ENCODE measurements at places on chromosomes 4 and X. TPM values are rescaled to one million over a fixed set of nuclear protein-coding genes. Genes with fewer than 3 reads are reported as not detected.

DNA sequence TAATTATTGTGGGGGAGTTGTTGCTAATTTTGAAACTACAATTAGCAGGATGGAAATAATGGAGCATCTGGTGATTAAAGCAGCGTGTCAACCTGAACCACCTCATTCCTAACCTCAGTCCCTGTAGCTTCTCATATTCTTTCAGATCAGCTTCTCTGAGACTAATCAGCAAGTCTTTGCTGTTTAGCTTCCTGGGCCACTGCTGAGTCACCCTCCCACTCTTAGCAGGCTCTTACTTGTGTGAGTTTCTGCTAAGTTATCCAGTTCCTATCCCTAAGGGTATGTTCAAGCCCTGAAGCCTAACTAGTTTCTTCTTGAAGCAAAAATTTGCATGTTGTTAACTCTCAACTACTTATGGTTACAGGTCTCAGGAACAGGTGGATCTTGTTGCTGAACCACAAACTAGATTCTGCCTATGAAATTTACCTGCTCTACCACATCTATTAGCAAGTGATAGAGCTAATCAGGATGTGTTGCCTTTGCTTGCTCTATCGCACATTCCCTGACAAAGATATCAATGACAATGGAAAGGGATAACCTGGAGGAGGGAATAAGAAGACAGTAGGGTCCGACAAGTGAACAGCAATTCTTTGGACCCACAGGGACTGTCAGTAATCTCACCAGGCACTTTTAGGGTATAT is 134.2 kb downstream of the EIF4E start:
- no peak for DNase-seq

- DNase-seq, result no peak
Observed at GRCh38 chrX:136143711-136144110, 3.6 kb upstream of the FHL1 start.

GRCh38 chr4:7790999-7791398 is 148.7 kb downstream of the AFAP1 start:
- no peak for DNase-seq

The PPEF1 gene
- not detected for total RNA-seq

GRCh38 chr4:86333236-86333635 is 26.6 kb downstream of the MAPK10 start:
- no peak for DNase-seq

DNA sequence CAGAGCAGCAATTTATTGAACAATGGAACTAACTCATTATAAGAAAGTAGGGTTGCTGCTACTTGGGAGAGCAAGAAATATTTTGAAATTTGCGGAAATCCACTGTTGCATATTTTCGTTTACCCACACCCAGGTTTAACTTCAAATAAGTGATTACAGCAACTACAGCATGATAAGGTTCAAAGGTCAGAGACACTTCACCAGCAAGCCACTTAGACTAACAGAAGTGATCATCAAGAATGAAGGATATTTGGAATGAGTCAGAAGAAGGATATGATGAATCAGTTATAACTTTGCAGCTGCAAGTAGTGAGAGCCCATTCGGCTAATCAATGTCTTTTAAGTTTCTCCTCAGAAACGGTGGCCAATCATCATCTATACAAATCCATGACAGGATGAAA is 199.3 kb downstream of the TMA16 start:
- DNase-seq, result no peak

GRCh38 chrX:149298111-149298510 is 207.0 kb downstream of the IDS start:
- DNase-seq, result no peak

GRCh38 chr4:84973856-84974255 is 7.4 kb upstream of the WDFY3 start:
- no peak for DNase-seq

- no peak for DNase-seq
Observed at GRCh38 chr4:109944591-109944990, 31.9 kb downstream of the EGF start.

- no peak for DNase-seq
Observed at GRCh38 chrX:154809939-154810665, 4.8 kb upstream of the MPP1 start.

The NIPAL1 gene
- 0.55 TPM for total RNA-seq
